ENCODE measurements at places on chromosomes 13 and 19.

DNA sequence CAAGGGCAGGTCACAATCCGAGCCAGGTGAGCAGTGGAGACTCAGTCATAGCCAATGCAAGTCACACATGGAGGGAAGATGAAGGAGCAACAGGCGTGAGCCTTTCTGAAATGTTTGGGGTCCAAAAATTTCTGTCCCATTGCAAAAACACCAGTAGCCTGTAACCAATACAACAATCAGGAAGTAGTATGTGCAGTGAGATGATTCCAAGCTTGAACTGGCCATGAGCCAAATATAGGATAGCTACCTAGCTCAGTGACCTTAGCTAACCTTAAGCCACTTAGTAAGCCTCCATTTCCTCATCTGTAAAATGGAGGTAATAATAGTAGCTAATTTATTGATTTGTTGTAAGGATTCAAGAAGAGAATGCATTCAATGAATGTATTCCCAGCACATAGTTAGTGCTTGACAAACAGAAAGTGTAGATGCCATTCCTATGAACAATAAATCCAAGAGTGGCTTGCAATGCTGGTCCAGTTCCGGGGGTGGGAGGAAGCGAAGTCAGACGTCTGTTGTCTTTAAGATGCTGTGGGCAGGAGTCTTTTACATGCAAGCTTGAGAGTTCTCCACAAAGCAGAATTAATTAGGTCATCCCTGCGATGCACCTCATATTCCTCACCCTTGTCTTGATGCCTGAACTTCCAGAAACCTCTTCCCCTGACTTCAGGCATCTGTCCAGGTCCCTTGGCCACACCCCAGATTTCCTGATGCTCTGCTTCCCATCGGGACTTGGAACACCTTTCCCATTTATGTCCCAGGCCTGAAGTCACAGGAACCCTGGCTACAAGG, 195.7 kb upstream of the UBL3 start:
- no peak for DNase-seq

- peak; percentile 3 for DNase-seq
These were observed 8.1 kb upstream of the NKPD1 start for GRCh38 chr19:45168767-45169351.

DNA sequence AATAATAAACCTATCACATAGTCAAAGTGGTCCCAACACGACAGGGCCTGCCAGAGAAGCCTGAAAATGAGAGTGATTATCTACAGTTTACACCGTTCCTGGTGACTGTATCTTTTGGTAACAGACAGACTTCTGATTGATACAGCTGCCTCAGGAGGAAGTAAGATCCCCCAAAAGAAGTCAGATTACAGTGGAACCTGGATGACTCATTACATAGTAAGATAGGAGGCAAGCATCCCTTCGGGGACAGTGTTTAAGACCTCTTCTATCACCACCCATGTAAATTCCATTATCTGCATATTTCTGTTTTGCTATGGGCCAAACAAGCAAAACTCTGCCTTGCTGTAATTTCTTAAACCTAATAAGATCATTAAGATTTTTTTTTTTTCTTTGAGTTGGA, 44.0 kb upstream of the FLT1 start:
- no peak for DNase-seq

DNA sequence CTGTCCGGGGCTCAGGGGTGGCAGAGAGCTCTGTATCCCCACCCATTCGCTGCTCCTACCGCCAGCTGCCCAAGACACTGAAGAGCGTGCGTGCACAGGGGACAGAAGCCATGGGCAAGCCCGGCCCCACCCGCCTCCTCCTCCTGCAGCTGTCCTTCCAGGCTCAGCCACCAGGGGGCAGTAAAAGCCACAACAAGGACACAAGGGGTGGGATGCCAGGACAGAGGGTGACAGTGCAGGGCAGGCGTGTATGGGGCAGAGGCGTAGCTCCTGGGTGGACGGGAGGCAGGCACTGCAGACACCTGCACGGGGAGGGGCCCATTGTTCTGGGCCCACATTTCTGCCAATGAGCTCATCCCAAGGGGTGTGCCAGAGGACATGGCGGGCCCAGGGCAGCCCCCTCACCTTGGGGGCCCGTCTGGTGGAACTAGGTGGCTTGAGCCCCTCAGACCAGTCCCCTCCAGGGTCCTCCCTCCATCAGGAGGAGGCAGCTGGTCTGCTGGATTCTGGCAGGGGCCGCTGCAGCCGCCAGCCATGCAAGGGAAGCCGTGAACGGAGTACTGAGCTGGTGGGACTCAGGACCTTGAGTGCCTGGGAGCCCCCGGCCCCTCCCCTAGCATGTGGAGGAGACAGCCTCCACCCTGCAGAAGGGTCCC, 61.2 kb downstream of the MLLT1 start:
- DNase-seq: peak; percentile 32

GRCh38 chr19:2213799-2214198, 22.3 kb downstream of the PLEKHJ1 start:
- DNase-seq: no peak

DNA sequence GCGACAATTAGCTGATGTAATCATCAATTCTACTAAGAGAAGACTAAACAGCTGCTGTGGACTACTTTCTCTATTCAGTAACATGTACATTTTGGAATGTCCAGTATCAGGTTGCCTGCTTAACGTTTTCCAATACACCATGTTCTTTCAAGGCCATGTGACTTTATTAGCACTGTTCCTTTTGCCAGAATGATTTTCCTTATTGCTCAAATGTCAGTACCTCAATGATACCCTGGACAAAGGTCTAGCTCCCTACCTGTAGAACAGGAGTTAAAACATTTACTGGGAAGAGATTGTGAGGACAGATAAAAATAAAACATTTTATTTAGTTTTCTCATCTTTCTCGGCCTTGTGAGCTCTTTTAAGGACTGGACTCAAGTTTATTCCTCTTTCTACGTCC, 3.8 kb upstream of the RBM26 start:
- DNase-seq: no peak

DNA sequence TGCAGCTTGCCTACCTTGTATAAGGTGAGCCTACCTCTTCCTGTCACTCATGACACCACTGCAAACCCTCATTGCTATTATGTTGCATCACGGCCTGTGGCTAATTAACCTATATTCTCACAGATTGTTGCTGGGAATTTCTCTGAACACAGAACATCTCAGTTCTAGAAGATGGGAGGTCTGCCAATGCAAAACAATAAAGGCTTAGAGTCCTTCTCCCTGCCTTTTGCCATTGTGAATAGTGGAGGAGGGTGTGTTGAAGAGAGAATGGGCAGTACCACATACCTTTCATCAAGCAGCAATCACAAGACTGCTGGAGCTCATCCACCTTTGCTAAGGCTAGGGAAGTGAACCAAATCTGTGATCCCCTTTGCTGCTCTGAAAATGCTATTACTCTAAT, 34.4 kb downstream of the WDFY2 start:
- DNase-seq: peak; percentile 6

DNA sequence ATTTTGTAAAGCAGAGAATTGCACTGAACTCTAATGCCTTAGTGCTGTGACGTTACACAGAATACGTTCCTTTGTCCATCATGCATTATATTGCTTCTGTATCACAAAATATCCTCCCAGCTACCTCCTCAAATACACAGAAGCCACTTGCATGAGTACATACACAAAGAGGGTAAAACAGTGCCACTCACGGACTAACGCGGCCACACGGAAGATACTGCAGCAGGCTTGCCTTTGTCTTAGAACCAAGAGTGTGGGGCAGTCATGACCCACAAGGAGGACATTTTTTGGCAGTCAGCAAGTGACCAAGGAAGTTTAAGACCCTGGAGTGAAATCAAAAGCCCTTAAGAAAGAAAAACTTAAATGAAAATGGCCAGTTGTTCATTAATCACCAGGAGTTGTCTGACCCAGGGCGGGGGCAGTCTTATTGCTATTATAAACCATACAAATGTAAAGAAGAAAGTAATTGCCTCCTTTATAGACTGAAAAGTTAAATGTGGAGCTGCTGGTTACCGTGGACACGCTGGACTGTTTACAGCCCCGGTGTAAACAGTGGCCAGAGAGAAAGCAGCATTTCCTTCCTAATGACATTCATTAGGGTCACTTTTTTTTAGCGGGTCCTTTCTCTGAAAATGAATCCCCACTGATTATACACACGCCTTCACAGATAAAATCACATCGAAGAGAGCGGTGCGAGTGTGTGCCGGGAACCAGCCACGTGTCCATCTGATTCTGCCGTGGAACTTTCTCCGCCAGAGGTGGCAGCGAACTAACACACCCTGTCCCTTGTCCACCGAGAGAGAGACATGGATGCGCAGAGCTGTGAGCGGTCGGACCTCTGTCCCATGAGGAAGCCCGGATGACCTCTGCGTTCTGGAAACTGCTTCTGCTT, 66.8 kb downstream of the SOX1 start:
- DNase-seq: no peak

DNA sequence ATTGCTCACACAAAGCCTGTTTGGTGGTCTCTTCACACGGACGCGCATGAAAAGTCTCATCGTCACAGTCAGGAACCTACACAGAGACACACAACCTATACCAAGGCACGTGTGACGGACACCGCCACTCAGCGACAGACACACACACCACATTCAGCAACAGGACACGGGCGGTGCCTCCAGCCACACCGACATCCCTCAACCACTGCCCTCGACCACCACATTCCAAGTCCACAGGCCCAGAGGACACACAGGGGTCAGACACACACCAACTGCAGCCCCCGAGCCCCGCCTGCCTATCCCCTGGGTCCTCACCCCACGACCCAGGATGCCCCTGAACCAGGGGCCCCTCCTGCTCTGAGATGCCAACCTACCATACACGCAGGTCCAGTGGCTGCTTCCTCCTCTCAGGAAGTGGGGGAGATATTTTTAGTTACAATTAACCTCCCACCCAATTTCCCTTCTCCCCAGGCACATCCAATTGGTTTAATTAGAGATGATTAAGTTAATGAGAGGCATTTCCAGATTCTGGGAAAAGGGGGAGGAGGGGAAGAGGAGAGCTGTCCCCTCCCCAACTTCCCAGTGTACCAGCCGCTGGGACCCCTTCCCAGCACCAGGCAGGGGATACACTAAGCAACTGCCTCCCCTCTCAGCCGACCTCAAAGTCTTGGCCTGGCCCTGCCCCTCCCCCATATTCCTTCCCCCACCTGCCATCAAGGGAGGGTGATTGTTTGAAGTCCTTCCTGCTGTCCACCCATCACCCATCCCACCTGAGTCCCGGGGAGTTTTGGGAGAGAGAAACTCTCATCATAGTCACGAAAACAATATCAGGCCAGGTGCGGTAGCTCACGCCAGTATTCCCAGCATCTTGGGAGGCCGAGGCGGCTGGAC, 20.4 kb downstream of the MEIS3 start:
- DNase-seq: no peak

GRCh38 chr19:35013820-35014754, 14.0 kb downstream of the GRAMD1A start:
- no peak for DNase-seq

DNA sequence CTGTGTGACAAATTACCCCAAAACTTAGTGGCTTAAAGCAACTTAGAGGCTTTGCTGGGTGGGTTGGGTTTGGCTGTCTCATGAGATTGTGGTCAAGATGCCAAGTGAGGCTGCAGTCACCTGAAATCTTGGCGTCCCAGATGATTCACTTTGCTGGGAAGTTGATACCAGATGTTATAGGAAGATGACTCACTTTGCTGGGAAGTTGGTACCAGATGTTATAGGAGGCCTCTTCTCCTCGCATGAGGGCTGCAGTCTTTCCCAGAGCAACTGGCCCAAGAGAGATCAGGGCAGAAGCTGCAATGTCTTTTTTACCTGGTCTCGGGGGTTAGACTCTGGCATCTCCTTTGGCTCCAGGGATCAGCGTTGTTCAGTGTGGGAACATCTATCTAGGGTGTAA, 16.8 kb downstream of the TEX29 start:
- no peak for DNase-seq

- no peak for DNase-seq
These were observed 29.2 kb downstream of the COG6 start for GRCh38 chr13:39684531-39685137.

DNA sequence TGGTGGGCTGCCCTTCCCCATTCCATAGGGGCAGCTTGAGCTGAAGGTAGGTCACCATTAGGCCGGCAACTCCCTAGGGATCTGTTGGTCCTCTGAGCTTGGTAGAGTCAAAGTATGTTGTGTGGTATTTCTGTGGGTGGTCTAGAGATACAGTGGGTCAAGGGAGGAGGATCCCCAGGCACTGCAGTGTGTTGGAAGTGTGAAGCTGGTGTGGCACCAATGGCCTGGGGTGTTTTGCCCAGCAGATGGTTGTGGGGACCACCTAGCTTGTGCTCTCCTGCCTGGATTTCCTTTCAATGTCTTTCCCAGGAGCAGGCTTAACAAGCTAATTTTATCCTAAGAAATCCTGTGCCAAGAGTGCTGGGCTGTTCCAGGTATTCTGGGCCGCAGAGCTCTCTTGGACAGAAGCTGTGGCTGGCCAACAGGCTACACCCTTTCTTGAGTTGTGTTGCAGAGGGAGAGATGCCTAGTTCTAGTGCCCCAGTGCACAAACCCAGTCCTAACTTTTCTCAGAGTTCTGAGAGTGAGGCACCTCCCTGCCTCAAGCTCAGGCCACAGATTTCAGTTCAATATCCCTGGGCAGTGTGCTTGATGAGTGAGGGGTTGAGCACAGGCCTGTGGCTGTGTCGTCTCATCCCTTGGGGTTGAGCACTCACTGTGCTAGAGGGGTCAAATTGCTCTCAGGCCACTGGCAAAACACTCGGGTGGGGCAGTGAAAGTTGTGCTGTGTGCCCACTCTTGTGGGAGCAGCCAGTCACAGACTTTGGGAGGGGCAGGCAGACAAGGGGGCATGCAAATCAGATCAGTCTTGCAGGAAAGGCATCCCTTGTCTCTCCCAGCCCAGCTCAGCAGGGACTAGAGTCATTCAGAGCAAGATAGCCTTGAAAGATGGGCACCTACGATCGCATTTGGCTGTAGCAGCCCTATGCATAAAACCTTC, 1806.1 kb upstream of the MIR17HG start:
- DNase-seq: no peak

- DNase-seq: no peak
These were observed 1.5 kb downstream of the TTC9B start for GRCh38 chr19:40216777-40217026.

DNA sequence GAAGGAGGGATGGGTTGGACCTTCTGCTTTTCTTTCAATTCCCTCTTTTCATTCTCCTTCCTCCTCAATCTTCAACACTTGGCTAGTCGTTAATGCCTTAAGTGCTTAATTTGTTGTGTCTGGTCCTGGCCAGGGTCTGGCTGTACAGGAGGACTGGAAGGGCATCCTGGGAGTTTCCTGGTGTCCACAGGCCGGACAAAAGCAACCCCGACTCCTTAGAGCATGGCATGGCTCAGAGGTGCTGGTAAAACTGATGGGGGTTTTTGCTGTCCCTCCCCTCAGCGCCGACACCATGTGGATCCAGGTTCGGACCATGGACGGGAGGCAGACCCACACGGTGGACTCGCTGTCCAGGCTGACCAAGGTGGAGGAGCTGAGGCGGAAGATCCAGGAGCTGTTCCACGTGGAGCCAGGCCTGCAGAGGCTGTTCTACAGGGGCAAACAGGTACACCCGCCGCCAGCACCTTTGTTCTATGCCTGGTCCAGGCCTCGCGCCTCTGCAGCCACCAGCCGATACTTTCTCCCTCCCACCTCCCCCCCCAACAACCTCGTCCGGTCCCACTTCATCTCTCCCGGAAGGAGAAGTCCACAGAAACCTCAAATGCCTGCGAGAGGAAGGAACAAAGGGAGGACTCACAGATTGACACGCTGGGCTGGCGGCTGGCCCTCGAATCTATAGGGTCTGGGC, 1.4 kb downstream of the UHRF1 start:
- no peak for DNase-seq

GRCh38 chr19:10864538-10864899, 6.8 kb upstream of the CARM1 start:
- peak; percentile 63 for DNase-seq

GRCh38 chr13:112867301-112867711, 101.7 kb upstream of the MCF2L start:
- DNase-seq: no peak

Measured in NCI-H2029 treated with DMSO at 0.1 percent for 48 hours (cell line).